ENCODE measurements at places on chromosomes 3 and 15. TPM values are rescaled to one million over a fixed set of nuclear protein-coding genes. Genes with fewer than 3 reads are reported as not detected.

The ACKR4 gene
- not detected for polyA plus RNA-seq

The EHHADH gene
- polyA plus RNA-seq = 0.34 TPM

The PFKFB4 gene
- 1.7 TPM for polyA plus RNA-seq

The TERC gene
- polyA plus RNA-seq = 1.9 TPM

The CFAP92 gene
- not detected for polyA plus RNA-seq

The FAM107A gene
- not detected for polyA plus RNA-seq

The KBTBD8 gene
- 23.5 TPM for polyA plus RNA-seq

The RGMA gene
- not detected for polyA plus RNA-seq

The UACA gene
- 6.1 TPM for polyA plus RNA-seq

The IGSF10 gene
- polyA plus RNA-seq = not detected

The CSPG4 gene
- polyA plus RNA-seq = not detected

The FAM131A gene
- polyA plus RNA-seq = 4.2 TPM

The GPR87 gene
- polyA plus RNA-seq = not detected

The APPL1 gene
- polyA plus RNA-seq = 208 TPM

The PEX5L gene
- polyA plus RNA-seq = not detected

The NMD3 gene
- 43.3 TPM for polyA plus RNA-seq

The ZPLD1 gene
- not detected for polyA plus RNA-seq

The ANKRD63 gene
- not detected for polyA plus RNA-seq

The SPESP1 gene
- polyA plus RNA-seq = 0.85 TPM

The ROBO1 gene
- polyA plus RNA-seq = not detected

The GOLGA8K gene
- not detected for polyA plus RNA-seq

The RTP1 gene
- polyA plus RNA-seq = not detected

The MBD4 gene
- polyA plus RNA-seq = 127 TPM

The BFSP2 gene
- polyA plus RNA-seq = 3.3 TPM

The TERB2 gene
- not detected for polyA plus RNA-seq

The ARPP21 gene
- 0.82 TPM for polyA plus RNA-seq

The CATSPER2 gene
- polyA plus RNA-seq = 0.29 TPM

The NRROS gene
- polyA plus RNA-seq = 10.1 TPM

The PTPN9 gene
- polyA plus RNA-seq = 24.7 TPM

The MYH15 gene
- polyA plus RNA-seq = not detected

The RBSN gene
- 30.5 TPM for polyA plus RNA-seq

The CGNL1 gene
- polyA plus RNA-seq = 0.09 TPM

The CHRNA7 gene
- not detected for polyA plus RNA-seq

The CRTC3 gene
- polyA plus RNA-seq = 27.2 TPM
